Effector CD4-positive, alpha-beta T cell (primary cell): ENCODE measurements at places on chromosomes 5 and 9.

GRCh38 chr5:135976216-135976615 lies 21.4 kb upstream of the LECT2 start:
- DNase-seq, result no peak

GRCh38 chr9:129095170-129095667 lies 14.3 kb downstream of the DOLPP1 start:
- DNase-seq, result no peak

DNA sequence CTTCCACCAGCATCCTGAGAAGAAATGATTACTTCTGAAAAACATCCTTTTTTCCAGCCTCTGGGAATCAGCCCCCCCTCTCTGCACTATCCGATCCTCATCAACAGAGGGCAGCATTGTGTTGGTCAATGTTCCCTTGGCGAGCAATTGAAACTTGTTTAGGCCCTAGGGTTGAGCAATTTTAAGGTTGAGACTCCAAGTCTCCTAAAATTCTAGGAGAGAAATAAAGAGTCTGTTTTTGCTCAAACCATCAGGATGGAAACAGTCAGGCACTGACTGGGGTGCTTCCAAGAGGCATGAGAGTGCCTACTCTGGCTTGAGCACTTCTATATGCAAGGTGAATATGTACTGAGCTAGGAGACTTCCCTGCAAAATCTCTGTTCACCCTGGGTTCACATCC lies 12.4 kb upstream of the CYFIP2 start:
- no peak for DNase-seq

GRCh38 chr5:134968055-134968454 lies 348 bp downstream of the CATSPER3 start:
- no peak for DNase-seq

- DNase-seq, result no peak
These were observed 35.9 kb downstream of the SVEP1 start for GRCh38 chr9:110543631-110544051.

DNA sequence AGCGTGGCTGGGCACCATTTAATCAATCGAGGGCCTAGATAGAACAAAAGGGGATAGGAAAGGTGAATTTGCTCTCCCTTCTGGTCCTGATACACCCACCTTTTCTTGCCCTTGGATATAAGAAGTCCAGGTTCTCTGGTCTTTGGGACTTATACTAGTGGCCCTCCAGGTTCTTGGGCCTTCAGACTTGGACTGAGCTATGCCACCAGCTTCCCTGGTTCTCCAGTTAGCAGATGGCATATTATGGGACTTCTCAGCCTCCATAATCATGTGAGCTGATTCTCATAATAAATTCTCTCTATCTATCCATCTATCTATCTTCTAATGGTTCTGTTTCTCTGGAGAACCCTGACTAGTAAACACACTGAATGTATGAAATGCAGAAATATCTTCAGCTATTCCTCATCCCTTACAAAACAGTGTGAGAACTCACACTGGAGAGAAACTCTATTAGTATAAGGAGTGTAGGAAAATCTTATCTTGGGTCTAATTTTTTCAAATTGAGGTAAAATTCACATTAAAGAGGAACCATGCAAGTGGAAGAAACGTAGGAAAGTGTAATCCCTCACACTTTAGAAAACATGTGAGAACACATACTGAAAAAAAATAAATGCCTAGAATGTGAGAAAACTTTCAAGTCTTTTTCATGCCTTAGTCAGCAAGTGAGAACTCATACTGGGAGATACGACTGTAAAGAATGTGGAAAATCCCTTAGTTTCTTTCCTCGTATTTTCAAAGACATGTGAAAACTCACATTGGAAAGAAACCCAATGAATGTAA lies 15.5 kb downstream of the PCDHB15 start:
- no peak for DNase-seq

GRCh38 chr9:133060417-133060841 lies 1.4 kb upstream of the CEL start:
- DNase-seq, result no peak

- DNase-seq, result no peak
These were observed 221.5 kb downstream of the MSX2 start for GRCh38 chr5:174945853-174946252.

- DNase-seq, result no peak
These were observed 6.2 kb upstream of the SPINK4 start for GRCh38 chr9:33233626-33234342.

- no peak for DNase-seq
These were observed 5.1 kb downstream of the ITGA2 start for GRCh38 chr5:52994266-52994665.

GRCh38 chr9:80874276-80874675 lies 815.1 kb downstream of the TLE1 start:
- DNase-seq, result no peak

GRCh38 chr5:181198905-181199519 lies 6.0 kb downstream of the TRIM7 start:
- no peak for DNase-seq

- DNase-seq, result no peak
These were observed 18.5 kb downstream of the CD274 start for GRCh38 chr9:5468850-5469249.

DNA sequence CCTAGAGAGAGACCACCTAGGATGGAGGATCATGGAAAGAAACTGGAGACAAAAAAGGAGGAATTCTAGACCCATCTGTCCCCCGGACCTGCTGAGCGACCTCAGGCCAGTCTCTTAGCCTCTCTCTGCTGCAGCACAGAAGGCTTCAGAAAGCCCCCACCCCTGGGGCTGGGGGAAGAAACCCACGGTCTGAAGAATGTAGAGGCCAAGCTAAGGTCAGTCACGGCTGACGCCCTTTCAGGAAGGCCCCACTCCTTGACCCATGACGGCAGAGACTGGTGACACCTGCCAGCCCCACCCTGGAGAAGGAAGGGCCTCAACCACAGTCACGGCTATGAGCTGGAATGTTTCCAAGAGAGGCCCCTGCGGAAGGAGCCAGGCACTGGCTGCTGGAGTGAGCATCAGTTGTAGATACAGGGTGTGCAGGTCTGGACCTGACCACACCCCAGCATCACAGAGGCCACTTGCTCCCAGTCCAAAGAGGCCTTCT lies 120.5 kb upstream of the BOD1 start:
- DNase-seq, result no peak

GRCh38 chr5:170655920-170656319 lies 127.6 kb upstream of the GABRP start:
- no peak for DNase-seq

DNA sequence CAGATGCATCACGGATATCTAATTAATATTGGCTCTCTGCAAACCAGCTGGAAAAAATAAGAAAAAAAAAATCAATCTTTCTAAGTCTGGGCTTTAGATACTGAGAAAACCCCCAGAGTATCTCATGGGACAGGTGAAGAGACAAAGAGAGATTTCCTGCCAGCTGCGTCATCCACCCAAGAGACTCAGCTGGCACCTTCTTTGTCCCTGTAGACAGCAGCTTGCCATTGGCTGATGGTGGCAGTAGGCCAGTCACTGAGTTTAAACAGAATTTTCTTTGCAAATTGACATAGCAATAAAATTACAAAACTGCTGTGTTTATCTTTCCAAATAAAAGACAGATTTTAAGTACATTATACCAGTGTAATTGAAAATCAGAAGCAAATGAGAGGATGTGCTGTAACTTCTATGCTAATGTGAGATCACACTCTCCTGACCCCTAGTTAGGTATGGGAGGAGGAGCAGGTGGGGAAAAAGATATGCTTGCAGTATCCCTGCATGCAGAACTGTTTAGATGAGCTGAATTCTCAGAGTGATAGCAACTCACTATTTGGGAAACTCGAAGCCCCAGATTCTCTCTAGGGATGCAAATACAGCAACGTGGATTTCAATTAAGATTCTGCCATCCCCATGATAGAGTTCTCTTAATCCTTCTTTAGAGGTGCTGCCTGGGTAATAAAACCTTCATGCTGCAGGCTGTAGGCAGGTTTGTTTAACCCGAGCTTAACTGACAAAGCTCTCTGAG lies 72.2 kb downstream of the NMUR2 start:
- DNase-seq, result no peak

DNA sequence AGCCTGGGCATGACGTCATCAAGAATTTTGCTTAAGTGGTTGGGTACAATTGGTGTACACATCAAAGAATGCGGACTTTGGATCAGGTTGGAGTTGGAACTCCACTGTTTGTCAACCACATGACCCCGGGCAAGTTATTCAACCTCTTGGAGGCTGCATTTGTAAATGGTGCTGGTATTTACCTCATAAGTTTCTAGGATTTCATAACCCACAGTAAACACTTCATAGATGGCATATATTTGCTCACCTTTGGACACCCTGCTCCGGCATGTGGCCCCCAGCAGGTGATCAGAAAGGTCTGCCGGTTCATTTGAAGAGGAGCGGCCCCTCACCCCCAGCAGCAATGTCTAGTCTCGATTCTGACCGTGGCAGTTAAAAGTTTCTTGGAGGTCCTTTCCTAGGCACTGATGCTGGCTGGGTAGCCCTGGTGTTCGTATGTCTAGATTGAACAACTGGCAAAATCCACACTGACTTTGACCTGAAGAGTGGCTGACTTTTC lies 60.6 kb downstream of the IL6ST start:
- DNase-seq, result no peak

DNA sequence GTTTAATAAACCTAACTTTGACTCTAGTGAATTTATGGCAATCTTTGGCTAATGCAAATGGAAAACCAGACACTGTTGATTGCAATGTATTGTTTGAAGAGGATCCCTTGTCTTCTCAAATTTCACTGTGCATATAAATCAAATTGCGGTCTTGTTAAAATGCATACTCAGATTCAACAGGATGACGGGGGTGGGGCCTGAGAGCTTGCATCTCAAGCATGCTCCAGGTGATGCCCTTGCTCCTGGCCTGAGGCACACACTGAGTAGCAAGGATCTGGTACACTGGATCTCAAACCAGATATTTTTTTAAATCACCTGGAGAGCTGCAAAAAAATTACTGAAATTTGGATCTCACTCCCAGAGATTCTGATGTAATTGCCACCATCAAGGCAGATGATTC lies 463.7 kb downstream of the DNAH5 start:
- DNase-seq, result no peak

DNA sequence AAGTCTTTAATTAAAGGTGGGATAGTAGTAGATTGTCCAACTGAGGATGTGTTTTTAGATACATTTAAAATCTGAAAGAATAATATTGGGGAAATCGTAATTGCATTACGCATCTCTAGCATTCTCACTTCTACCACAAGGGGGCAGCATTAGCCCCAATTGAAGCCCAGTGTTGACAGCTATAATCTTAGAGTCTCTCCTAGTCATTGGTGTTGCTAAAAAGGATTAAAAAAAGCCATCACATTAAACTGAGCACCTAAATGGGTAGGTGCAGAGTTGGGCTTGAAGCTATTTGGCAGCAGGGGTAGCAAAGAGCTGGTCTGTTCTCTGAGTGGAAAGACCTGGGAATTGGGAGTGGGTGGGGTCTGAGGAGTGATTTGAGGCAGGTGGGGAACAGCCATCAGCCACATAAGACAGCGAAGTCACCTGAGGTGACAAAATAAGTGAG lies 177.2 kb downstream of the OSTF1 start:
- DNase-seq, result peak; percentile 24
